ENCODE measurements at places on chromosomes 6 and 20.

GRCh38 chr6:85594197-85594930, 706 bp upstream of the SNX14 start:
- DNase-seq = no peak

GRCh38 chr6:5294392-5295211, 33.3 kb downstream of the FARS2 start:
- DNase-seq = no peak

DNA sequence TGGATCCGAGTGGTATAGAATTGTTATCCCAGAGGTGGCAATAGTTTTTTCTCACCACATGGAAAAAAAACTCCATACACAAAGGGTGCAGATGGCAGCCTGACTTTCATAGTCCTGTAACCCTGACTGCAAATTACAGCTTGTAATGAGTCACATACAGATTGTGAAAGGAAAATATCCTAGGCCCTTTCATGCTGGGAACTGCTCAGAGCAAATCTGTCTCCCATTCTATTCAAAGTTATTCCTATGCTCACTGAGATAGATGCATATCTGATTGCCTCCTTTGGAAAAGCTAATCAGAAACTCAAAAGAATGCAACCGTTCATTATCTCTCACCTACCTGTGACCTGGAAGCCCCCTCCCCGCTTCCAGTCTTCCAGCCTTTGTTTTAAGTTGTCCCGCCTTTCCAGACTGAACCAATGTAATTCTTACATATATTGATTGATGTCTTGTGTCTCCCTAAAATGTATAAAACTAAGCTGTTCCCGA, 108.7 kb upstream of the MAP3K4 start:
- DNase-seq = no peak

- DNase-seq = peak; percentile 72
Measured at GRCh38 chr6:132279592-132280139, 121.6 kb downstream of the MOXD1 start.

Data from CD4-positive, alpha-beta T cell treated with Interleukin-6 for 4 hours (primary cell).